A549 treated with dexamethasone at 1 μM for 4 hours (cell line): ENCODE measurements at places on chromosomes 12 and 14. TPM values are rescaled to one million over a fixed set of nuclear protein-coding genes. Genes with fewer than 3 reads are reported as not detected.

Gene STAC3
- 0.18 to 0.54 TPM (median 0.38 TPM) in 4 of 5 replicates, not detected in the other for total RNA-seq

Gene SLC35F4
- total RNA-seq, result not detected in 5 replicates

Gene VDR
- total RNA-seq, result 2.7 to 3.5 TPM (median 3.1 TPM) in 5 replicates

Gene P2RX2
- 0.05 TPM in 1 of 5 replicates, not detected in the others for total RNA-seq

Gene FSCB
- not detected in 5 replicates for total RNA-seq

Gene OTOGL
- total RNA-seq, result not detected in 5 replicates

Gene SBNO1
- 18.7 to 33.7 TPM (median 28.6 TPM) in 5 replicates for total RNA-seq

Gene LMO3
- not detected in 5 replicates for total RNA-seq

Gene TMTC1
- total RNA-seq, result 0.01 to 0.05 TPM (median 0.04 TPM) in 5 replicates

Gene TRAFD1
- 14.1 to 17.2 TPM (median 16.4 TPM) in 5 replicates for total RNA-seq

Gene SIX6
- total RNA-seq, result not detected in 5 replicates

Gene LBHD2
- 0.12 to 0.22 TPM (median 0.20 TPM) in 3 of 5 replicates, not detected in the others for total RNA-seq

Gene FOXN4
- 0.02 to 0.08 TPM (median 0.08 TPM) in 4 of 5 replicates, not detected in the other for total RNA-seq

Gene PROX2
- not detected in 5 replicates for total RNA-seq

Gene MAP1LC3B2
- 0.81 to 1.3 TPM (median 1.1 TPM) in 5 replicates for total RNA-seq

Gene RAB3IP
- 16.3 to 20.6 TPM (median 17.2 TPM) in 5 replicates for total RNA-seq

Gene OTX2
- total RNA-seq, result not detected in 5 replicates

Gene MORN3
- 0.25 to 0.65 TPM (median 0.33 TPM) in 5 replicates for total RNA-seq

Gene EXOC3L4
- 1.0 to 1.7 TPM (median 1.6 TPM) in 5 replicates for total RNA-seq

Gene ANAPC5
- 75.1 to 86.5 TPM (median 85.5 TPM) in 5 replicates for total RNA-seq

Gene CNOT2
- 32.4 to 44.5 TPM (median 38.3 TPM) in 5 replicates for total RNA-seq

Gene AICDA
- 0.13 to 0.21 TPM (median 0.16 TPM) in 5 replicates for total RNA-seq

Gene ST8SIA1
- 0.09 TPM in 1 of 5 replicates, not detected in the others for total RNA-seq

Gene ACSM4
- not detected in 5 replicates for total RNA-seq

Gene IFNG
- total RNA-seq, result not detected in 5 replicates

Gene LHX5
- 0.05 to 0.08 TPM (median 0.06 TPM) in 3 of 5 replicates, not detected in the others for total RNA-seq
